GM19239 (cell line): ENCODE measurements at places on chromosomes 12 and 14.

- peak; percentile 21 for DNase-seq
These were observed 43.5 kb downstream of the TMX1 start for GRCh38 chr14:51283402-51284085.

- no peak for DNase-seq
These were observed 2.8 kb downstream of the LRRC74A start for GRCh38 chr14:76829013-76829365.

DNA sequence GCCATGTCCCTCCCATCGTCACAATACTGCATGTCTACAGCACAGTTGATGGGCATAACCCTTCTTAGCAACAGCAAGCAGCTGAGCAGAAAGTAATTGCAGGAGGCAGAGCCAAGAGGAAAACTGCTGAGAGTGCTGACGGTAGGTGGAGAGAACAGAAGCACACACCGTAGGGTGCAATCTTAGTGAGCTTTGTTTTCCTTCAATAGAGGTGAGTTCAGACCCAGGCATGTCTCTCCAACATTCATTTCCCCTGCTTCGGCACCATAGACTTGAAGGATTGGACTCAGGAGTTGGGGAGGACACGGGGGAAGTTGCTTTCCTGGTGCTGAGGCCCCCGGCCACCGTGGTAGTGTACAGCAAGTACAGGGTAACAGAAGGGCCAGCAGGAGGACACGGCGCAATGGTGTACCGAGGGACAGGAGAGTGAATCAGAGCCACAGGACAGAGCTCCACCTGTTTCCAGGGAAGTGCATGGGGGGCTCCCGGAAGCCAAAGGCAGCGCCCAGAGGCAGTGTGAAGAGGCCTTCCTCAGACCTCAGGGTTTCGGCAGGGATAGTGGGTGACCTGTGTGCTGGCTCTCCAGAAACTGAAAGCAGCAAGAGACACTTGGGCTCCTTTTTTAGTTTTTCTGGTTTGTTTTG lies 36.3 kb upstream of the SINHCAF start:
- DNase-seq: no peak

- no peak for DNase-seq
These were observed 148.1 kb upstream of the C14orf180 start for GRCh38 chr14:104431351-104431928.

GRCh38 chr14:73248108-73248868 lies 11.0 kb downstream of the PAPLN start:
- DNase-seq: no peak

GRCh38 chr12:25725931-25726330 lies 172.8 kb upstream of the LMNTD1 start:
- DNase-seq: no peak

DNA sequence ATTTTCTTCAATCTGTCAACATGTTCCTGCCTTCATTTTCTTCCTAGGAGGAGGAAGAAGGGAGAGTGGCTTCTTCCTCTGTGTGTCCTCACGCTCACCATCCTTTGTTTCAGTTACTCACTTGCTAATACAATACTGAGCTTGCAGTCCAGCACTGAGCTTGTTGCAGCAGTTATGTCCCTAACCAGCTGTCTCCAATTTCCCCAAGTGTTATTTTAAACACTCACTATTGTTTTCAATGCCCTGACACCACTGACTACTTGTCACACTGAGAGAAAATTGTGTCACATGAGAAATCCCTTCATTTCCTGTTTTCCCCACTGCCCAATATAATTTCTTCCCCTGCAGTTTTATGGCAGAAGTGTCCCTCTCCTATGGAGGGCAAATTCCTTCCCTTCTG lies 53.4 kb downstream of the HSD17B6 start:
- DNase-seq: no peak

GRCh38 chr14:93984987-93985410 lies 8.6 kb upstream of the ASB2 start:
- no peak for DNase-seq

- no peak for DNase-seq
These were observed 14.8 kb upstream of the ETNK1 start for GRCh38 chr12:22610131-22610530.

GRCh38 chr14:51527073-51527472 lies 124.6 kb upstream of the FRMD6 start:
- no peak for DNase-seq

GRCh38 chr12:57632073-57632957 lies 686 bp downstream of the B4GALNT1 start:
- DNase-seq: no peak

DNA sequence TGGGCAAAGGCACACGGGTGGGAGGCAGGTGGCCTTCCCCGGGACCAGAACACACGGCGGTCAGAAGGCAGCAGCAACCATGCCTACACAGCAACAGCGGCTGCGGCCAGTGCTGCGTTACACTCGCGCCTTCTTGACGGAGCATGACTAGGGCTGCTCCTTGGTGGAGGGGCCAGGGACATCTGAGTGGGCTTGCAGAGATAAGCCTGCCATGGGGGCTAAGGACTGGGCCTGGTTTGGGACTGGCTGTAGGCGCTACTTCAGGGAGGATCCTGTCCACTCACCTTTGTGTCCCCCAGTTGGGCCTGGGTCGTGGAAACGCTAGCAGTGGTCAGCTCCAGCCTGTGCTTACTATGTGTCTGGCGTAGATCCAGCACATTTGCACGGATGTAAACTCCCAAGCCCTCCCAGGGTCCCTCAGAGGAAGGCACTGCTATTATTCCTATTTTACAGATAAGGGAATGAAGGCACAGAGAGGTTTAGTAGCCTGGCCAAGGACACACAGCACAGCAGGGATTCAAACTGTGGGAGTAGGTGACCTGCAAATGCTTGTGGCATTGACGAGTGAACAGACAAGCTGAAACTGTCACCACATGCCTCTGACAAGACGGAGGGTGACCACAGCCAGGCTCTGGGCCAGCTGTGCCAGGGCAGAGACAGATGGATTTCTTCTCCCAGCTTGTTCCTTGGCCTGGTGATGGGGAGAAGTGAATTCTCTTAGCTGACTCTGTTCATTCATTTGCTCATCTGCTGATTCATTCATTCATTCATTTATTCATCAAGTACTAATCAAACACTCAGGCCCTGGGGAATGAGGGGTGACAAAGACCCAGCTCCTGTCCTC lies 31.9 kb upstream of the DLK1 start:
- DNase-seq: no peak
